ENCODE measurements at places on chromosomes 4 and X.
A peak's percentile ranks its signal among the peaks of the same experiment; 100 is the strongest.

DNA sequence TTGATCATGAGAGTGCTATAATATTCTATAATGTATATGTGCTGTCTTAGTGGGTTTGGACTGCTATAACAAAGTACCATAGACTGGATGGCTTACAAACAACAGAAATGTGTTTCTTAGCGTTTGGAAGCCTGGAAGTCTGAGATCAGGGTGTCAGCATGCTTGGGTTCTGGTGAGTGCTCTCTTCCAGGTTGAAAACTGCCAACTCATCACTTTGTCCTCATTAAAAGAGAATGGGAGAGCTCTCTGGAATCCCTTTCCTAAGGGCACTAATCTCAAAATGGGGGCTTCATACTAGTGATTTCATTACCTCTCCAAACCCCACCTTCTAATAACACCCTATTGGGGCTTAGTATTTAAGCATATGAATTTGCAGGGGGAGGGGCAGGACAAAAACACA, 33.5 kb upstream of the KCNIP4 start:
- no peak for DNase-seq

- DNase-seq, result peak; percentile 20
These were observed 45.1 kb downstream of the CHM start for GRCh38 chrX:86002076-86002896.

GRCh38 chr4:100117750-100118149, 72.5 kb downstream of the DDIT4L start:
- DNase-seq, result no peak

DNA sequence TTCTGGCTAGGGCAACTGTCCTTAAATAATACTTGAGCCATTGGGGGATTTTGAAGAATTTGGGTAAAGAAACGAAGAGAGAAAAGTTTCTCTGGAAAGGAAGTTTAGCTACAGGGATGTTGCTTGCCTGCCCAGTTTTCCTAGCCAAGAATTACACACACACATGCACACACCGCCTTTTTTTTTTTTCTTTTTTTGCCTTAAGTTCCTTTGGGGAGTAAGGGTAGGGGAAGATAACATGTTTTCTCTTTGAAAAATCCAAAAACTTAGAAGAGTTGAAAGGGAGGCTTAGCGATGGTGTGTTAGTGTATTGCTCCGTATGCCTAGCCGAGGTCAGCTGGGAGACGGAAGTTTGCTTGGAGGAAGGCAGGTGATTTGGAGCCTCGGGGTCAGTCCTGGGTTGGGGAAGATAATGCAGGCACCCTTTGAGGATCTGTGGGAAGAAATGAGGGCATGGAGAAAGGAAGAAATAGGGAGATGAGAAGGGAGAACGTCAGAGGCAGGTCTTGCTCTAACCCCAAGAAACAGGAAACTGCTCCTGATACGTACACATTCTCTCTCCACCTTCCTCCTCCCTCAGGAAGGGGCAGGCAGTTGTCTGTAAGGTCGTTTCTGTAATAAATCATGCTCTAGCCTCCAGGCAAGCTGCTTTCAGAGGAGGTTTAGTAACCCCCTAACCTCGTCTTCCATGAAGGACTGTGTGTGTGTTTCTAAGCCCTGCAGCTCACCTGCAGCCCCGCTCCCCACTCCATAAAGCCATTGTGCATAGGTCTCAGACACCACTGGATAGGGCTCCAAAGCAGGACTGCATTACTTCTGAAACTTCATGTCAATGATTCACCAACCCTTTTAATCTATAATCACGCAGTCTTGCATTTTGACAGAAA, 10.5 kb downstream of the KLF3 start:
- DNase-seq, result no peak

DNA sequence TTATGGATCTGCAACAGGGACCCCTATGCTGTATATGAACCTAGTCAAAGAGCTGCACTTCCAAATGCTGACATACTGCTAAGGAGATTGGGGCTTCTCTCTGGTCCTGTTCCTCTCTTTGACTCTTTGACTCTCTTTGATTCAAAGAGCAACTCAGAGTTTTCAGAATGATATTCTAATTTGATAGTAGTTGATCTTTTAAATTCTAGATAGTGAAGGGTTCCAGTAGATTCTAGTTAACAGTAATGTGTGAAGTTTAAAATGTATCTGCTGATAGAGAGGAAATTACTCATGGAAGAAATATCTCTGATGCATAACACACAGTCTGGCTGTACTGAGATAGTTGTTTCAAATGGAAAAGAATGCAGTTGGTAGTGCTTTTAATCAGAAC, 239.1 kb downstream of the RASL11B start:
- no peak for DNase-seq

DNA sequence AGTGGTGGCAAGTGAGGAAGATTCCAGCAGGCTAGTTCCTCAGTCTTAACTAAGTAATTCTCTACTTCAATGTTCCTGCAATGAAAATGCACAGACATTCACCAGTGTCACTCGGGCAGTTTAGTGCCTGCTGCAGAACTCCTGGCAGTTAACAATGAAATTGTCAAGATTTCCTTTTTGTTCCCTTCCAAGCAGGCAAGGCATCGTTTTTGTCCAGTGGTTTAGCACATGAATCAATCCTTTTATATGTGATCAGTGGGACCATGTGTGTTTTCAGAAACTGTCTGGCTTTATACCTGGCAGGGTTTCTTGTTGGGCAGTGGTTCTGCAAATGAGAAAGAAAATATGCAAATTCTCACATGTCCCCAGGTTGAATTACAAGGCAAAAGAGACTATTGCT, 122.2 kb downstream of the GBA3 start:
- DNase-seq, result no peak
